Pancreas (tissue), 10 donors: ENCODE measurements at places on chromosomes 13 and 19. TPM values are rescaled to one million over a fixed set of nuclear protein-coding genes. Genes with fewer than 3 reads are reported as not detected.

- DNase-seq, result no peak
Observed at GRCh38 chr19:15289673-15290072, 42.7 kb downstream of the BRD4 start.

Gene KLK2
- not detected for total RNA-seq

Gene TMIGD2
- total RNA-seq, result 0.28 TPM

DNA sequence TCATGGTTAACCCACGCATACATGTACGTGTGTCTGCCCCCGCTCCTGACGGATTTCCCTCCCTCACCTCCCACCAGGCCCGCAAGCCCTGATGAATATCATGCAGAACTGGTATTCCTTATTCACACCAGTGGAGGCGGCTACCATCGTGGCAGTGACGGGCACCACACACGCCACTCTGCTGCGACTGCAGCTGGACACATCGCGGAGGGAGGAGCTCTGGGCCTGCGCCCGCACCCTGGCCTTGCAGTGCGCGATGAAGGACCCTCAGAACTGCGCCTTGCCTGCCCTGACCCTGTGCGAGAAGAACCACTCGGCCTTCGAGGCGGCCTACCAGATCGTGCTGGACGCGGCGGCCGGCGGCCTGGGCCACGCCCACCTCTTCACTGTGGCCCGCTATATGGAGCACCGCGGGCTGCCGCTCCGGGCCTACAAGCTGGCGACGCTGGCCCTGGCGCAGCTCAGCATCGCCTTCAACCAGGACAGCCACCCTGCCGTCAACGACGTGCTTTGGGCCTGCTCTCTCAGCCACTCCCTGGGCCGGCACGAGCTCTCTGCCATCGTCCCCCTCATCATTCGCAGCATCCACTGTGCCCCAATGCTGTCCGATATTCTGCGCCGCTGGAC, 35.0 kb downstream of the ZSWIM4 start:
- DNase-seq, result no peak

DNA sequence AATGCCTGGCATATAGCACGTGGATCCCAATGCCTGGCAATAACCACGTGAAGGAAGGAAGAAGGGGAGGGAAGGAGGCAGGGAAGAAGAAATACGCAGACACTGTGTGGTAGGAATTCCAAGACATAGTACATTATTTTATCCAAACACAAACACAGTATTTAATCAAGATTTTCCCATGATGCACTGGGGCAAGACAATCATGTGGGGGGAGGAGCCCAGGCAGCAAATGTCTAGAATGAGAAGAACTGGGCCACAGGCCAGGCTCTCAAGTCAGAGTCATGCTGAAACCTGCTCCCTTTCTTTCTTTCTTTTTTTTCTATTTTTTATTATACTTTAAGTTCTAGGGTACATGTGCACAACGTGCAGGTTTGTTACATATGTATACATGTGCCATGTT, 717.9 kb downstream of the UQCRFS1 start:
- DNase-seq, result no peak

DNA sequence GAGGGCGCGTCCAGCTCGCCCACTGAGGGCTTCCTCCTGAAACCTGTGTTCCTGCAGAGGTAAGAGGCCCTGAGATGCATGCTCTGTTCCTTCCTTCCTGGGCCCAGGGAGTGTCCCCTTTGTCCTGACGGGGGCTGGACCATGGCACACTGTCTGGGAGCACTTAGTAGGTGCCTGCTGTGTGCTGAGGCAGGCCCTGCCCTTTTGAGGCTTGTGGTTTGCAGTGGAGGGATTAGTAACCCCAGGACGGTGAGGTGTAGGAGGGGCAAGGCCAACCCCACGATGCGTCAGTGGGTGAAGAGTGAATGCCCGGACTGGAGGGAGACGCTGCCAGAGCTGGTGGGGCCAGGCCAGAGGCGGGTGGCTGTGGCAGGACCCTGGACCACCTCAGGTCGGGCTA, 11.2 kb upstream of the F2RL3 start:
- DNase-seq, result no peak

- no peak for DNase-seq
Observed at GRCh38 chr13:90493667-90494066, 853.8 kb upstream of the MIR17HG start.

GRCh38 chr19:42275103-42275502, 6.1 kb downstream of the CIC start:
- DNase-seq, result no peak

GRCh38 chr13:53520132-53520531, 491.5 kb downstream of the OLFM4 start:
- DNase-seq, result no peak

DNA sequence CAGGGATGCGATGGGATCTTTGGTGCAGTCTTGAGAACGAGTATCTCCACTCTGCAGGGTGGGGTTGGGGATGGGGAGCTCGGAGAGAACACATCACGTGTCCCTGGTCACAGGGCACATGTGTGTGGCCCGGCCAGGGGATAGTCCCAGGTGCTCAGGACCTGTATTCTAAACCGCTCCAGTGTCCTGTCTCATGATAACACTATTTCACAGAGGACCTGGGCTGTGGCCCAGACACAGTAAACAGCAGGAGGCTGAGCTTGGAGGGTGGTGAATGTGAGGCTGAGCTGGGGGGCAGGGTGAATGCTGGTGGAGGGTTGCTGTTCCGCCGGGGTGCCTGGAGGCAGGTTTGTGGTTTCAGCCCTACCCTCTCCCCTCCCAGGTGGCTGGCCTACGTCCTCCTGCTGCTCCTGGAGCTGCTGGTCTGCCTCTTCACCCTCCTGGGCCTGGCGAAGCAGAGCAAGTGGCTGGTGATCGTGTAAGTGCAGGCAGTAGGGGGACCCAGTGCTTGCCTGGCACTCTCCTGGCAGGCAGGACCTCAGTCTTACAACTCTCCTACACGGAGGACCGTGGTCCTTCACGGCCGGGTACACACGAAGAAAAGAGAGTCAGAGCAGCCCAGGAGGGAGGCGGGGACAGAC, 11.1 kb downstream of the TTYH1 start:
- no peak for DNase-seq
